ENCODE measurements at places on chromosomes 11 and 22.

- H3K4me3 ChIP-seq: no peak overlapping the region
- H3K4me1 ChIP-seq: peaks cover 36% of the 10 kb centered on the region
- DNase-seq: no peak
- no peaks in the 10 kb centered on the region for H3K36me3 ChIP-seq
- no peaks in the 10 kb centered on the region for H3K27me3 ChIP-seq
These were observed 33.8 kb downstream of the RASSF10 start for GRCh38 chr11:13042873-13043342.

- H3K27ac ChIP-seq: no peak overlapping the region
- DNase-seq: no peak
- H3K36me3 ChIP-seq: no peaks in the 10 kb centered on the region
- no peaks in the 10 kb centered on the region for H3K4me1 ChIP-seq
These were observed 82.8 kb upstream of the OR5AK2 start for GRCh38 chr11:56905936-56906335.

DNA sequence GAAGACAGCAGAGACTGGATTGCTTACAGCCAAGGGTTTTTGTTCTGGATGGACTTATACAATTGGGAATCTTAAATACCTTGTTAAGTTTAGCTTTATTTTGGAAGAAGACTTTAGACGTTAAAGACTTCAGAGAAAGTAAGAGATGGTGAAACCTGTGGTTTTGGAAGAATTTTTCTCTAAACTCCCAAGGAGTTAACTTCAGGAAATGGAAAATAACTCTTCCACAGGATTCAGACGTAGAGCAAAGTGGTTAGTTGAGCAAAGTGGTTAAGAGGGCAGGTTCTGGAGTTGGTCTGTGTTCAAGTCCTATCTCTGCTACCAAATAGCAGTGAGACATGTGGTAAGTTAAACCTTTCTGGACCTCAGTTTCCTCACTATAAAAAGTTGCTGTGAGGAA lies 12.8 kb downstream of the PITPNB start:
- no peaks in the 10 kb centered on the region for H3K4me1 ChIP-seq
- no peak overlapping the region for H3K27ac ChIP-seq
- peaks cover 100% of the 10 kb centered on the region for H3K36me3 ChIP-seq
- no peak for DNase-seq
- H3K27me3 ChIP-seq: no peaks in the 10 kb centered on the region
- H3K4me3 ChIP-seq: no peak overlapping the region

DNA sequence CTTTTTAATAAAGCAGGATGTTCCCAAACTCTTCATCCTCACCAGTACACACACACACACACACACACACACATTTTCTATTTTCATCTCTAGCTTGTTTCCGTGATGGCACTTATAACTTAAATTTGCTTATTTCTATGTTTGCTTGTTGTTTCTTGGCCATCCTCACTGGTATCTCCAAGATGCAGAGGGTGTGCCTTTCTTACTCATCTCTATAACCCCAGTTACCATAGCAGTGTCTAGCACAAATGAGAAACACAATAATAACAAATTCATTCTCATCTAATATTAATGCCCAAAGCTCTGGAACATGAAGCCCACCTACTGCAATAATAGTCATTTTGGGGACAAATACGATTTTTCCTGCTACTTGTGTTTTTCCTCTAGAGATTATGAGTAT lies 156.3 kb downstream of the GRM5 start:
- no peak overlapping the region for H3K27ac ChIP-seq
- no peaks in the 10 kb centered on the region for H3K36me3 ChIP-seq
- H3K4me3 ChIP-seq: no peak overlapping the region
- H3K4me1 ChIP-seq: no peaks in the 10 kb centered on the region
- no peaks in the 10 kb centered on the region for H3K27me3 ChIP-seq

All from esophagus squamous epithelium (tissue), 5 donors.